ENCODE measurements at places on chromosomes 2 and 18.
A peak's percentile ranks its signal among the peaks of the same experiment; 100 is the strongest.

- DNase-seq, result peak; percentile 66
Observed at GRCh38 chr18:34224423-34225217, at the start of gene NOL4. NOL4 (minus strand) TSS chr18:34224913; CDS start chr18:34223253, 1,660 bp downstream.

DNA sequence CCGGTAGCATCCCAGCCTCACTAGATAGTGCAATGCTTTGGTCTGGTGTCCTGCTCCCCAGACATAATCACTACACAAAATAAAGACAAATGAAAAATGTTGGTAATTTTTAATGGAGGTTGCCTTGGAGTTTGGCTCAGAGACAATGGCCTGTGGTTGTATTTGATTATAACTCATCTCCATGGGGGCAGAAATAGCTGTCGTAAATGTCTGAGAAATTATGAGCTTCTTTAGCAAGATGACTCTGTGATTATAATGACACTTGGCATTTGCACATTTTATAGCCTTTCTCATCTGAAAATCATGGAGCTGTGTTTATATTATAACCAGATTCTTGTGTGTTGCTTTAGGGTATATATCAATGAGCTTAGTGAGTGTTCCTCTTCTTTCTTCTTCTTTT lies 1779.7 kb upstream of the CELF4 start:
- no peak for DNase-seq

DNA sequence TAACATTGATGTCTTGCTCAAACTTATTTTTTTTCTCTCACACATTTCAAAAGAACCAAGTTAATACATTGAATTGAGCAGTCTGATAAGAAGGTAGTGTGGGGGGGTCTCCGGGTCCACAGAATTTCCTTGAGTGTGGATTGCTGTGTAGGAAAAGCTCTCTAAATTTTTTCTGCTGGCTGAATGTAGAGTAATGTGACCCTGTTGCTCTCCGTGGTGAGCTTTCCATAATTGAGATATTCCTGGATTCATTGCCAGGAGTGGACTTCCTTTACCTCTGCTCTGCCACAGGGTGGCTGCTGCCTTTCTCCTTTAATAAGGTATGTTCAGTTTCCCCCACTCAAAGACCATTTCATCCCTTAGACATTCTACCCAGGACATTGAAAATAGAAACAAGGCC lies 50.9 kb downstream of the PKP4 start:
- DNase-seq, result no peak

GRCh38 chr2:238897911-238898311 lies 50.0 kb downstream of the TWIST2 start:
- no peak for DNase-seq

GRCh38 chr18:48023334-48024008 lies 93.0 kb upstream of the SMAD2 start:
- DNase-seq, result peak; percentile 70

- peak; percentile 39 for DNase-seq
Observed at GRCh38 chr2:218605432-218605831, 2.3 kb upstream of the PLCD4 start.

GRCh38 chr2:200279857-200280256 lies 26.6 kb upstream of the SPATS2L start:
- no peak for DNase-seq

GRCh38 chr2:28979041-28979440 lies 2.1 kb upstream of the TOGARAM2 start:
- no peak for DNase-seq

- DNase-seq, result no peak
Observed at GRCh38 chr18:79129120-79129519, 59.9 kb downstream of the ATP9B start.

DNA sequence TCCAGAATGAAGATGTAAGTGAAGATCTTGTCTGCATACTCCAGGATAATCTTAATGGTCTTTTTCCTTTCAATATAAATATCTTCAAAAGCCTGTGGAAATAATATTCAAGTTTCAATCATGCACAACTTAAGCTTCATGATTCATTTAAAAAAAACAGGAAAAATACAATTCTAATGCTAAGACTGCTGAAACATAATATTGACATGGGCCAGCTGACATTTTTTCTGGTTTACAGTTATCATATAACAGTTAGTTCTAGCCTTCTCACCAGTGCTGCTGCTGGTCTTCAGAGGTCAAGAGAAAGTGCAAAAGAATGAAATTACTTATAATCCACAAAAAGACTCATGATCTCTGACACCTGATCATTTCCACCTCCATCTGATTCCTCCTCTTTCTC lies 110.4 kb upstream of the SCN1A start:
- no peak for DNase-seq

- DNase-seq, result no peak
Observed at GRCh38 chr18:60191926-60192325, 180.6 kb downstream of the MC4R start.

GRCh38 chr18:37006742-37007141 lies 177.8 kb downstream of the KIAA1328 start:
- DNase-seq, result no peak

- no peak for DNase-seq
Observed at GRCh38 chr18:35609236-35609635, 27.7 kb downstream of the GALNT1 start.

DNA sequence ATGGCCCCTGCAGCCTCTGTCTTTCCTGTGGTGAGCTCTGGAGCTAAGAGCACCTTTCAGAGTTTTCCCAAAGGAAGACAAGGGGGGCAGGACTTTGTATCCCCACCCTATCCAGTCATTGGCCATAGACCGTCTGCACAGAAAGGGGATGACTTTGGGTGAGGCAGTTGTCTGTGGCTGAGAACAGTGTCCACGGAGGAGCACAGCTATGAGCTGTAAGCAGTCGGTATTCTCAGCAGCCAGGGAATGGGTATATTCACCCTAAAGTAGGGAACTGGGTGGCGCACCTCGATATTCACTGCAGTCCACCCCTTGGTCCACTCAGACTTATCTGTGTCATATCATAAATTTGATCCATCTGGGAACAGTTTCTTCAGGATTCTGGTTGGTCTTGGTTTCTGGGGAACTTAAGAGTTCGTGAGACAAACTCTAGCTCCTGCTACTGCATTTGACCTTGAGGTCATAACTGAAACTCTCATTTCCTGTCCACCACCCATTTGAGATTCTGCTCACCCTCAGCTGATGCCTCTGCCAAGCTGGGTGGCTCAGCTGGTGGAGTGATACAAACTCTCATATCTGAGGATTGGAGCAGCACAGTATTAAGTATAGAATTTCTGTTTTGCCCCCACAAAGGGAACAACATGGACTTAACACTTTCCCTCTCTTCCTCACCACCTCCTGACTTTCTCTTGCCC lies 45.2 kb upstream of the SCG2 start:
- no peak for DNase-seq

GRCh38 chr18:61198486-61198885 lies 134.7 kb upstream of the CDH20 start:
- DNase-seq, result no peak

DNA sequence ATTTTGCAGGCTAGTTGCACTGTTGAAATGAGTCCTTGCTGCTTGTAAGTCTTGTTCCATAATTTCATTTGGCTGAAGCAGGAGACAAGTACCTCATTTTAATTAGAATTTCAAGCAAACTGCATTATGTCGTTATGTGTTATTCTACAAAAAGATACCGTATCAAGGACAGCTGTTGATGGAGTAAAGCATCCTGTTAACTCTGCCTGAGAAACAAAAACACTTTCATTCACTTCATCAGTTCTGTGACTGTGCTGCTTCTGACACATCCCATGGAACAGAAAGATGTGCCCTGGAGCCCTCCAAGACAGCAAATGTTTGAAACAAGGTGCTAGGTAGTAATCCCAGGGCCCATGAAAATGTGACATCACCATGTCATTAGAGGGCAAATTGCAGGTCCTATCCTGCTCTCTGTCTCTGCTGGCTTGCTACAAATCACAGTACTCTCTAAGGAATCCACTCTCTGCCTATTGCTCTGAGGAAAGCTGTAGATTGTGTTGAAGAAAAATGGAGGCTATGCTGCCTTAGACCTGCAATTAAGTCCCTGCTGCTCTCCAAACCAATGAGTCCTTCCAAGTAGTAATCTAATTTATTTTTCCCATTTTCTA lies 209.7 kb upstream of the PARD3B start:
- DNase-seq, result no peak

DNA sequence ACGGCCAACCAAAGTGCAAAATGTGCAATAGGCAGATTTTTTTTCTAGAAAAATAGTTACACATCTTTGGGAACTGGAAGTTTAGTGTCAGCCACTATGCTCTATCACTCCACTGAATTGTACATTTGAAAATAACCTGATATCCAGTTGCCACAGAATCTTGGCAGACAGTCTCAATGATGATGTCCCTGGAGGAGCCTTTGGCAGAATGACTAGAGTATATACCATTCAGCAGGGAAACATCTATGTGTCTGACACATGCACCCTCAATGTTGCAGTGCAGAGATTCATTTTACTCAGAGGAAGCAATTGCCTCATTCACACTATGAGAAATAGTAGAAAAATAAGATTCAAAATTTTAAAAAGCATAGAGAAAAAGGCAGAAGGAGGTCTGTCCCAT lies 475.8 kb downstream of the LRRTM4 start:
- no peak for DNase-seq

GRCh38 chr2:240051697-240052096 lies 1.6 kb downstream of the OR6B3 start:
- no peak for DNase-seq

GRCh38 chr2:25810428-25810827 lies 67.9 kb downstream of the ASXL2 start:
- DNase-seq, result no peak

DNA sequence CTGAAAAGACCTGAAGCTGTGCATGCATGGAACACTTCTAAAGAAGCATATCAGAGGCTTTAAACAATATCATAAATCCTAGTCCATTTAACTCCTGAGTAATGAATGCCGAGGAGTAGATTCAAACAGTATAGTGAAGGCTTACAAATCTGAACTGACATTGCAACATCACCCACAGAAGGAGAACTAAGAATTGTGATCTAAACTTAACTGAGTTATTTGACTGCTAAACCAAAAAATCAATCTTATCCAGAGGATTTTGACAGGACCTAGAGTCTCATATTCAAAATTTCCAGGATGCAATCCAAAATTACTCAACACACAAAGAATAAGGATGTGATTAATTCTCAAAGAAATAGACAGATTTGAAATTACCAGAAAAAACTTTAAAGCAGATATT lies 181.0 kb downstream of the SLC39A10 start:
- no peak for DNase-seq

- DNase-seq, result no peak
Observed at GRCh38 chr2:151928380-151928779, 100.2 kb upstream of the ARL5A start.

- no peak for DNase-seq
Observed at GRCh38 chr2:12616456-12617156, 100.1 kb upstream of the TRIB2 start.

GRCh38 chr2:60353406-60353800 lies 200.1 kb downstream of the BCL11A start:
- no peak for DNase-seq

DNA sequence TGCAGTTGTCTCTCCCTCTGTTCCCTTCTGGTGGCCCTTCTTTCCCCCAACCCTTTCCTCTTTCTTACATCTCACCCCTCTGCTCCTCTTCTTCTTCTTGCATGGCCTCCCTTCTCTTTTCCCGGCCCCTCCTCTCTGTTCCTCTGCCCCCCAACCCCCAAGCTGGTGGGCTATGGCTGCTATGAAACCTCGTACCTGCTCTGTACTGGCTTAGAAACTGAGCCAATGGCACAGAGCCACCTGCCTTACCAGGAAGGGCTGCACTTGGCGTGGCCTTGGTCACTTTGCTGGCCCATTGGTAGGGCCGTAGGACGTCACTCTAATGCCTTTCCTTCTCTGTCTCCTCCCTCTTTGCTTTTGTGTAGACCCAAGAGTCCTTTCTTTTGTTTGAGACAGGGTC lies 78.9 kb downstream of the LRRFIP1 start:
- DNase-seq, result no peak

DNA sequence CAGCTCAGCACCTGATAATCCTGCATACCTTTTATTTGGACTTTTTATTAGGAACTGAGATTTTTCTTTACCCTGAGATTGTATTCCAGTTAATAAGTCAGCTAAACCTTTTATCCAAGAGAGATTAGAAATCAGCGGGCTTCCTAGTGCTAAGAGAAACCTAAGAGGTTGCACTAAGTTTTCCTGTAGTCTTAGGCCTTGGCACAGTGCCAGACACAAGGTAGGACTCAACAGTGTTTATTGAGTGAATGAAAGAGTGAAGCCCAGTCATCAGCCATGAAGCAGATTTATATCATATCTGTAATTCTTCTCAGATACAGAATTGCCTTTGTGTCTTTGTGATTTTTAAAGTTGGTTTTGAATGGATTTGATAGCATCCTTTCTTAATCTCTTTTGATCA lies 13.6 kb downstream of the OTX1 start:
- DNase-seq, result no peak

DNA sequence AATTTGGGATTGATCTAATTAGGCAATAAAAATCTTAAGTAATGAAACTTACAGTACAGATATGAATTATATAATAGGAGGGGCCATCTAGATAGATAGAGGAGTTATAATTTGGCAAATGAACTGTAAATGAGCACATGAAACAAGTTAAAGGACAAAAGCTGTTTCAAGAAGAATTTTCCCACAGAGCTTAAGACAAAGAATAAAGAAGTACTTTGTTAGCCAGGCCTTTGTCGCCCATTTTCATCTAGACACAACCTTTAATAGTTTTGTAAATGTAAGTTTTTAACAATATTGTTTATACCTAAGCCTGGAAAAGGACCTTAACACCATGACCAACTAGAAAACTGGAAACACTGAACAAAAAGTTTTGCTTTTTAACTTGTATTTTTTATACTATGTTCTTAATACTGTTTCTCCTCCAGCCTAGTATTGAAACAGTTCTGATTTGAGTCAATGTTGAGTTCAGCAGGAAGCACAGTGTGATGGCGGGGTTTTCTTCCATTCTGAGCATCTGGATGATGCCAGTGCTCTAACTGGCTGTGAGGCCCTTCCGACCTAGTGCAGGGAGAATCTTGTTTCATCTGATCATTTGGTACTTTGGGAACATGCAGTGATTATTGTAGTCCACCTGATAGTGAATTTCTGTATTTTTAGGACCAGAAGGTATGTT lies 37.6 kb downstream of the FARP2 start:
- no peak for DNase-seq

GRCh38 chr2:189913821-189914220 lies 129.6 kb downstream of the PMS1 start:
- no peak for DNase-seq

GRCh38 chr2:57862153-57862552 lies 184.5 kb upstream of the VRK2 start:
- no peak for DNase-seq

GRCh38 chr2:133484106-133484505 lies 84.2 kb downstream of the NCKAP5 start:
- no peak for DNase-seq

DNA sequence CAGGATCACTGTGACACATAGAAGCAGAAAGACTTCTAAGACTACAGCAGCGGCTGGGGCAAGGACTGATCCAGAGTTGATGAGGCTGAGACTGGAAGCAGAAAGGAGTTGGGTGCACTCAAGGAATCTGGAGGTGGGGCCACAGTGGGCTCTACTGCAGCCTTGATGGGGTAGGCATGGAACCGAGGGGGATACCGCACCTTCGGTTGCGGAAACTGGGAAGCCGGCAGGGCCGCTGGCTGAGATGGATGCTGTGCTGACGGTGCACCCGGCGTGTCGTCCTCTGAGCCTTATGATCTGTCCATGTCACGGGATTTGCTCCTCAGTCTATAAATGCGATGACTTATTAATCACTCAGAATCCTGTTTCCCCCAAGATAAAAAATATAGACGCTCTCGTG lies 473.5 kb upstream of the MYT1L start:
- DNase-seq, result no peak
